AG08395 (cell line): ENCODE measurements at places on chromosomes 6 and 20.

- DNase-seq = no peak
These were observed 6.4 kb downstream of the MAN1A1 start for GRCh38 chr6:119343167-119343566.

GRCh38 chr20:54250691-54251090, 42.8 kb downstream of the PFDN4 start:
- no peak for DNase-seq

DNA sequence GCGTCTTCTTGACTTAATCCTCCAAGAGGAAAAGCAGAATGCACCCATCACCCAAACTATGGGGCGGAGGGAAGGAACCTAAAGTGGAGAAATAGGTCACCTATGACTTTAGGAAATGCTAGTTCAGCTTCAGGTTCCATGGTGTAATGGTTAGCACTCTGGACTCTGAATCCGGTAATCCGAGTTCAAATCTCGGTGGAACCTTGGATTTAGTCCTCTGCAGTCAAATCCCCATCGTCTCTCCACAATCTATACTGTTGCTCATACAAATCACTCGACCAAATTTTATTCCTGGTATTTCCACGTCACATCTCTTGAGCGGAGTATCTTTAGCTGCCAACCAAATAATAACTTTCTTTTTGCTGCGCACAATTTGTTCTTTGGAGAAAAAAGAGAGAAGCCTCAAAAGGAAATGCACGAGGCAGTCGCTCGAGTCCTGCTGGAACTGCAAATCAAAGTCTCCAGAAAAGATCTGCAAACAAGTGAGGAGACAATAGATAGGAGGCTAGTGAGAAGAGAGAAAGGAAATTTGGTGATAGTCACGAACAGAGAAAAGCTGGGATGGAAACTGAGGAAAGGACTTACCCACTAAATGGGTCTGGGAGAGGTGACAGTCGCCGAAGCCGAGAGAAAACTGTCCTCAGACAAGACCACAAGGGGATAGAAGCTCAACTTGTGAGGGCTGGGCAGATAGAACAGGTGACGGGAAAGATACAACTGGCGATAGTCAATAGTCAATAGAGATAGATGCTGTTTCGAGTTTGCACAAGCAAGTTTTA, 16.6 kb downstream of the POM121L2 start:
- DNase-seq = no peak

GRCh38 chr6:144008120-144008811, at the start of gene PLAGL1:
PLAGL1 (minus strand) TSS chr6:144008259; CDS start chr6:143948136, 60,123 bp downstream.
- DNase-seq = peak; percentile 63

DNA sequence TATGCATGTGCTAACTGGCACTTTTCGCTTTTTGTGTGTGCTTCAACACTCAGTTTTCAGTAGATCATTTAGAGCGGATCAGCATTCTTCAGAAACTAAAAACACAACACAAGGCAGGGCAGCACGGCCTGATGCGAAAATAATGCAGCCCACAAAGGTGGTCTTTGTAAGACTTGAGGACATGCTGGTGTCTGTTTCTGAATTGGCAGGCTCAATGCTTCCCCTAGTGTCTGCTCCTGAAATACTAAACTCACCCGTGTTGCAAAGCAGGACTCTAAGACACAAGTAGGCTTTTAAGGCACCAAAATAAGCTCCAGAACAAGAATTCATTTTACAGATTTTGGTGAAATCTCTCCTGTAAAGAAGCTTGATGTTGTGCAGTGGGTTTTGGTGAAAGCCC, 676.5 kb downstream of the TENT5A start:
- peak; percentile 12 for DNase-seq

DNA sequence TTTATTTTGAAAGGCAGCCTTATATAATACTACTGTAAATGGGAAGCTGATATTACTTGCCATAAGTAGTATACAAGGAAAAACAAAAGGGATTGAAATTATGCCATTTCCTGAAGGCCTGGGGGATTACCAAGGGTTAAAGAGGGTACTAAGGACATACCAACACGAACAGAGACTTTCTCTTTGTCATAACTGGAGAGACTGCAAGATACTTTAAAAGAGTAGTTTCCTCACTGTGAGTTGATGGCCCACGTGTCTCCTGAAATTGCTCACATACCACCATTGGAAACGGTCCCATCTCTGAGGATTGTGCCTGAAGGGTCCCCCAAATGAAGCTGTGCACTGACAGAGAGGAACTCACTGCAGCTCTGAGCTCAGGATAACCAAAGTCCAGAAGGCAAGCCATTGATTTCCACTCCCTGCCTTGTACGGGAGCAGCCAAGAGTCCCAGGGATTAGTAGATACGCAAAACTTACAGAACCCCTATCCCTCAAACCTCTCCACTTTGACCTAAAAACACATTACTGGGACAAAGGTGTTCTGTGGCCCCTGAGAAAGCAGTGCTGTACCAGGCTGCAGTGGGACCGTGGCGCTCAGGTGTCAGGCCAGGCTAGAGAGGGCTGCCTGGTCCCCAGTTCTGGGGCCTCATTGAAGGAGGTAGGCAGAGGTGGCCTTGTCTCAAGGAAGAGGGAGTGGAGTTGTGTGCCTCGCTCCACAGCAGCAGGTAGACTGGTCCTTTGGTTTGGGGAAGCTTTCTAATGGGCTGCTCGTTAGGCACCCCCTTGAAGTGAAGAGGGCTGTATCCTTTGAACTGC, 15.2 kb downstream of the PSMG4 start:
- no peak for DNase-seq

- DNase-seq = no peak
These were observed 153.5 kb upstream of the STMND1 start for GRCh38 chr6:16948396-16948795.

- DNase-seq = no peak
These were observed 5.6 kb downstream of the RPP21 start for GRCh38 chr6:30350524-30350923.

GRCh38 chr6:158409451-158409850, 97.2 kb downstream of the TULP4 start:
- DNase-seq = peak; percentile 24

DNA sequence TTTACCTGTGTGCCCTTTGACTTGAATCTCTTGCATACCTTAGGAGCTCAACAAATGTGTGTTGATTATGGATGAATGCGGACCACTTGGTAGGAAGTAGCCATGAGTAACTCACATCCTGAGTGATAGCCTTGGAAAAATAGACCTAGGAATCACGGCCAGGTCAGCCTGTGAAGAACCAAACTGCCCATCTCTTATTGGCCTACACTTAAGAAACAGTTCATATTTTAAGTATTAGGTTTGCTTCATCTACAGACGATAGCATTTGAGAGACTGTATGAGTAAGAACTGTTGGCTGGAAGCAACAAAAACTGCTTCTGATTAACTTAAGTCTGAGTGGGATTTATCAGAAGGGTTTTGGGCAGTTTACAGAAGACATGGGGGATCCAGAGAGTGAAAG, 320.1 kb upstream of the PRND start:
- DNase-seq = peak; percentile 23

- DNase-seq = no peak
These were observed 437.6 kb upstream of the RNF217 start for GRCh38 chr6:124524491-124525200.

GRCh38 chr20:25224941-25225340, 22.9 kb upstream of the PYGB start:
- DNase-seq = no peak

DNA sequence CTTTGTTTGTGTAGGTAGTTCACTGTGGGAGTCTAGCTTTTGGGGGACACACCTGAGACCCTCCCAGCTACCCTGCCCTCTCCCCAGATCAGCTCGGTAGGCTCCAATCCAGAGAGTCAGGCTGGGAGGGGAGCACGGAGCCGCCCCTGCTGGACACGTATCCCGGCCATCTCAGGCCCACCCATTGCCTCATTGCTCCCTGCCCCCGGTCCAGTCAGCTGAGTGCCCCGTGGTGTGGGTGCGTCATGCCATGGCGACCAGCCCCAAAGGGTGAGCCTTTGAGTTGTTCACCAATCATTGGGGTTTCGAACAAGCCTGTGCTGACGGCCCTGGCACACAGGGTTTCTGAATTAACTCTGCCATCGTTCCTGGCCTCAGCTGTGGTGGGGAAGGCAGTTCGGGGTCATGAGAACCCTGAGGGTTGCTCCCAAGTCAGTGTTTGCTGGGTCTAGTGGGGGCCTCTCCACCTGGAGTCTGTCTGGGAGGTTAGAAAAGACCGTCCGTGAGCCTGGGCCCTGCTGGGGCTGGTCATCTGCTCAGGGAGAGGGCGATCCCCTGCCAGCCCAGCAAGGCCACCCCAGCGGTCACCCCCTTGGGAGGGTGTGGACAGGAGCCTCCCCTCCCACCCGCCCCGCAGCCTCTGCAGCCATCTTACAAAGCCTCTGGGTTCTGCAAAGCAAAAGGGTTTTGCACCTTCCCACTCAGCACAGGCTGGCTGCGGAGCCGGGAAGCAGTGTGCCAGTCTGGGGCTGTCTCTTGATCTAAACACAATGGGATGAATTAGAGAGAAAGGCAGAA, 34.5 kb downstream of the NTSR1 start:
- DNase-seq = no peak
